ENCODE measurements at places on chromosomes 5 and 9.
A peak's percentile ranks its signal among the peaks of the same experiment; 100 is the strongest.

DNA sequence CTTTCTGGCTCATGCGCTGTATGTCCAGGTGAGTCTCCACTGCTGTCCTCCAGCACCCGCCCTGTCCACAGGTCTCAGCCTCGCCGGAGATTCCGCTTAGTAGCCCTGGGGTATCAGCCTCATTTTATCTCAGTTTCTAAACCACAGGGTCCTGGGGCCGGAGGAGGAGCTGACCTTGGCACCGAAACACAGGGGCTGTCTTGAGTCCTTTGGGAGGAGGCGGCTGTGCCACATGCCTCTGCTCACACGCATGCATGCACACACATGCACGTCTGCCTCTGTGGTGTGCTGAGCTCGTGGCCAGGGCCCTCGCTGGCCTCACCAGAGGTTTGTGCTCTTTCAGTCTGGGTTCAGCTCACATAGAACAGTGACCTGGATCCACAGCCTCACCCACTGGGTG, 23.3 kb downstream of the TRIP13 start:
- no peak for DNase-seq

- DNase-seq: no peak
Observed at GRCh38 chr5:107542428-107542827, 128.3 kb downstream of the EFNA5 start.

DNA sequence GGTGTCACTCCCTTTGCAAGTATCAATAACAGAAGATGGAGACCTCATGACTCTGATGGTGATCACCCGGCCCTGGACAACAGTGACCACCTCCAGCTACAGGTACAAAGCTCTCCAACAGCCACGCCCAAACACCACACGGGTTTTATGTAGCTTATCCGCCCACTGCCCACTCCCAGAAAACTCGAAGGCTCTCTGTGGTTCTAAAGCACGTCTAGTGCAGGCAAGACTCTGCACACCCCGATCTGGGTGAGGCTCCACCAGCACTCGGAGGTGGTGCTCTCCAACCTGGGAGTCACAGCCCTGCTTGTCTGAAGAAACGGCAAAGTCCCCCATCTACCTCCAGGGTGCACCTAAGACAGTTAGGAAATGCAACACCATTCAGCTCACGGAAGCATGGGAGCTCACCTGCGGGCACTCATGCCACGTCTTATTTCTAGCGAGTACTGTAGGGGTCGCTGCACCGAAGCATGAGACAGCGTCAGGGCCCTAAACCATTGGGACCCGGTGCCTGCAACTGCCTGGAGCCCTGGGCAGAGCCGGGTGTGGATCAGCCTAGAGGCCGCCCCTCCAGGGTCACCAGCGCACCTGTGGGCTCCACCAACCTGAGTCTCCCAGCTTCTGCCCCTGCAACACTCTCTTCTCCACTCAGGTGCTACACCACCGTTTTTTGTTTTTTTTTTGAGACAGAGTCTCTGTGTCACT, 58.1 kb upstream of the ZNF354A start:
- no peak for DNase-seq

DNA sequence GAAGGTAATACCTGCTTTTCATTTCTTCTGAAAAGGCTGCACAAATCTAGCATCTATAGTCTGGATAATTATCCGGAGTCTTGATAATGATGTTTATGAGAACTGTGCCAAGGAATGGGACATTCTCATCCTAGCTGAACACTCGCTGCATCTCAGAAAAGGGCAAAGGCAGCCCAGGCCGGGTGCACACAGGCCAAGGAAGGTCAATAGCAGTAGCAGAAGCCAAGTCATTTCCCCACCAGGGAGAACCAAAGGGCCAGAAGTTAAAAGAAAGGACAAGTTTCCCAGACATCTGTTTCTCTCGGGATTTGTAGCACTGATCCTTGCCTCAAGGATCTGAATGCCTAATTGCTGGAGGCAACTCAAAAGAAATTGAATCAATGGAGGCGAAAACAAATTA, 66.1 kb upstream of the ANKRD55 start:
- no peak for DNase-seq

- no peak for DNase-seq
Observed at GRCh38 chr9:20030671-20031070, 241.8 kb upstream of the SLC24A2 start.

GRCh38 chr5:84239494-84239893, 145.2 kb downstream of the EDIL3 start:
- no peak for DNase-seq

DNA sequence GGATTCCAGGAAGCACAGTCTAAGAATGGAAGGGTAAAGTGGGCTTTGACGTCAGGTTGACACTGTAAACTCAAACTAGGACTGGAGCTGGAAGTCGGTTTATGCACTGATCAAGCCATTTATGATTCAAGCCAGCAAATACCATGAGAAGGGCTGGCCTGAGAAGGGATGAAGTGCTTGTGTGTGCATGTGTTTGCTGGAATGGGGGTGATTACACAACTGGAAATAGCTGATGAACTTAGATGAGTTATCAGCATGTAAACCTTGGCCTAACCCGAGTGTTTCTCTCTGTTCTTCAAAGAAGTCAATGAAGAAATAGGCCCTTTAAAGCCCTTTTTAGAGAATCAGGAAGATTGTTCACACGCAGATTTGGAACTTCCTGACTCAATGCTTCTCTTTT, 287.6 kb downstream of the RFX3 start:
- no peak for DNase-seq

DNA sequence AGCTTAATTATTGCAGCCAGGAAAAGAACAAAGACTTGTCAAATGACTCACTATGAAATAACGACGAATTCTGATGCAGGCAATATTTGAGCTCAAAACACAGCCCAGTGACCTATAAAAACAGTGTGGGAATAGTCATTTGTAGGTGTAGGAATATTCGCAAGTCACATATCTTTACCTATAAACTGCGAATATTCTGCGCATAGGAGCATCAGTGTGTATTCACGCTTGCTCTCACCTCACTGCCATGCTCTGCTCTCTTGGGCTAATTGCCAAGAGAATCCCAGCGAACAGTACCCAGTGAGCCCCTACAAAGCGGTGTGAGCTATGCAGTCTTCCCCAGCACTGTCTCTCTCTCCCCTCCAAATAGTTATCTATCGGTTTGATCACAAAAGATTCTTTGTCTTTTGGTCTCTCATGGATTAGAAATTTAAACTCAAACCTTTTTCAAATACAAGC, 74.2 kb downstream of the ST8SIA4 start:
- DNase-seq: no peak

DNA sequence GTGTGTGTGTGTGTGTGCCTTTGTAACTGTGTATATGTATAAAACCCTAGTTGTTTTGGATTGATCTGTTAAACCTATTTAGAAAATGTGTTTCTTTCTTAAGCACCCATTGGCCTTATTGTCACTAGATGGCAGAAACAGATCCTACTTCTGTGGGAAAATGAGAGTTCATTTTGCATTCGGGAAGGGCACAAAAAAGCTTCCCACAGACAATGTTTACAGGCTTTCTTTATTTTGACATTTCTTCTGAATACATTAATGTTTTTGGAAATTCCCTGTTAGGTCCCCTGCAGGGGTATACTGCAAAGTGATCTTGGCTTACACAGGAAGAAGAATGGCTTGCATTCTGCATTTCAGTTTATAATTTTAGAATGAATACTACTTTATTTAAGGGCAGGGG, 481.8 kb upstream of the ARRDC3 start:
- no peak for DNase-seq

GRCh38 chr9:15824310-15824709, 271.5 kb downstream of the CCDC171 start:
- DNase-seq: no peak

GRCh38 chr5:75568202-75568601, 43.1 kb upstream of the ANKDD1B start:
- DNase-seq: no peak

- DNase-seq: no peak
Observed at GRCh38 chr9:127710204-127710783, 3.5 kb downstream of the CFAP157 start.

DNA sequence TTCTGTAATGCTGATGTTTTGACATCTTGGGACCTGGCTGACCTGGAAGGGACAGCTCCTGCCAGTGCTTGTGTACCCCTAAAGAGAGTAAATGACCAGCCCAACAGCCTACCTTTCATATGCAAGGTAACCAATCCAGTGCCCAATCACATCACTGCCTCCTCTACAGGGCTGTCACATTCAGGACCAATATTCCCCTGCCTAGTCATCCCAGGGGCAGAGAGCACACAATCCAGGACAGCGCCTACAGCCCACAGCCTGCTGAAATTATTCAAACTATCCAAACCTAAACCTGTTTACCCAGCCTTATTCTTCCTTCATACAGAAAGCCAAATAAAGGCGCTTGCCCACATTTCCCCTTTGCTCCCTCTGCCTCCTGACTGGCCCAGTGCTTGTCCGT, 284.1 kb downstream of the CTNND2 start:
- DNase-seq: no peak

GRCh38 chr5:149017636-149018035, 45.2 kb downstream of the SH3TC2 start:
- DNase-seq: no peak

- peak; percentile 59 for DNase-seq
Observed at GRCh38 chr5:132007399-132008162, 3.9 kb downstream of the ACSL6 start.

GRCh38 chr9:69689991-69690538, 17.9 kb upstream of the APBA1 start:
- DNase-seq: no peak

DNA sequence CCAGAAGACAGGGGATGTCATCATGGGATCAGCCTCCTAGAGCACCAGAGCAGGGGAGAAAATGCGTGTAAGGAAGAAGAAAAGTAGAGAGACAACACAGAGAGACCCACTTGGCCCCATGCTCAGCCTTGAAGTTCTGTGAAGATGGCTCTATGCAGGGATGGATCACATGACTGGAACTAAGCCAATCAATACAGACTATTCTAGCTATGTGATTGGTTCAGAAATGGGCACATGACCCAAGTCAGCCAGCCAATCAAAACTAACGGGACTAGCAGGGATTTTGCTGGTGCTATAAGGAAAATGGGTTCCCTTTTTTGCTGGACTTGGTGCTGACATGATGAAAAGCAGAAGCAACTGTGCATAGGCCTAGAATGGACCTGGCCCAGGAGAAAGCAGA, 173.0 kb upstream of the TBC1D2 start:
- DNase-seq: no peak

- no peak for DNase-seq
Observed at GRCh38 chr5:167684251-167684650, 607.2 kb upstream of the WWC1 start.

DNA sequence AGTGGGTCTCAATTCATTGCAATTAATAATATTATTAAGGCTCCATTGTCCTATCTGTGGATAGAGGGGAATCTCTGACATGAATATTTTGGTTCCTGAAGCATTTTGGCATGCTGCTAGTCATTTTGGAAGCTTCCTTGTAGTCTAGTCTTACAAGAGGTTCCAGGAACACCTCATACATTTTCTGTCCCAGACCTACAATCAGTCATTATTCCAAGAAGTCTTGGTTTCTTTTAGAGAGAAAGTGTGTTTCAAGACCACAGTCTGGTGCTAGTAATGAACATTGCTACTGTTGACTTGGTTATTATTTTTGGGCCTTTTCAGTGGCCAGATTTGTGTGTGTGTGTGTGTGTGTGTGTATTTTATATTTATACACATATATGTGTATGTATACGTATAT, 98.9 kb downstream of the ERCC6L2 start:
- DNase-seq: no peak

DNA sequence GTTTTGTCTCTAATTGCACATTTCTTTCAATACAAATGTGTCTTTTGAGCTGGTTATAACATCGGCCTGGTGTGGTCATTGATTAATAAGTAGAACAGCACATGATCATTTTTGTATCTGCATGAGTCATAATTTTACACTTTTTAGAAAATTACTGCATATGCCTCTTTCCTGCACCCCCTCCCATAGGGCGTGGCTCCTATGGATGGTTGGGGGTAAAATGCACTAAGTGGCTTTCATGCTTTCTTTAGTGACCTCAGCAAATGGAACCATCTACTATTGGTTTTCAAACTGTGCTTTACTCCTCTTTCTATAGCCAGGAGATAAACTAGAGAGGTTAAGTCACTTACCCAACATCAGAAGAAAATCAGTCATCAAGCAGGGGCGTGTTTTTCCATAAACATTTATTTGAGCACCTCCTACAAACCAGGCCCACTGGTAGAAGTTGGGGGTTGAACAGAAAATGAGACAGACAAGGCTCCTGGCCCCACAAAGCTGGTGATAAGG, 3.8 kb downstream of the ANXA6 start:
- DNase-seq: no peak

Measured in stimulated activated CD8-positive, alpha-beta memory T cell treated with anti-CD3 and anti-CD28 coated beads, Interleukin-7, amount 100 ng/mL, for 24 hours (primary cell).